CD4-positive, alpha-beta T cell treated with Interleukin-1 beta for 1 hour (primary cell): ENCODE measurements at places on chromosomes 2 and 18.

DNA sequence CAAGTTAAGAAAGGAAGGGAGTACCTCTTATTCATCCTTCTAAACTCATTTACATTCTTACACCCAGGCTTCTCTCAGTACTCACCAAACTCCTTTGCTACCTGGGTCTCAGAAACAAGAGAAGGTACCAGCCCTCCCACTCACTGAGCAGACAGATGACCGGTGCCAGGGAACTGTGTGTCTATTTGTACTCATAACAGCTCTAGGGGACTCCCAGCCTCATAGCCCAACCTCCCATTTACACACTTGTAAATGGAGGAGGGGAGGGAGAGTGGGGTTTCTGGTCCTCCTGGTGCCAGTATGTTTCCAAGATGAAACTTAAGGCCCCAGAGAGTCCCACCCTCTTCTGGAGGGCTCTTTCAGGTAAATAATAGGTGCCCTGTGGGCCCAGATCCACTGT, 42.8 kb upstream of the SIGLEC15 start:
- DNase-seq: no peak

DNA sequence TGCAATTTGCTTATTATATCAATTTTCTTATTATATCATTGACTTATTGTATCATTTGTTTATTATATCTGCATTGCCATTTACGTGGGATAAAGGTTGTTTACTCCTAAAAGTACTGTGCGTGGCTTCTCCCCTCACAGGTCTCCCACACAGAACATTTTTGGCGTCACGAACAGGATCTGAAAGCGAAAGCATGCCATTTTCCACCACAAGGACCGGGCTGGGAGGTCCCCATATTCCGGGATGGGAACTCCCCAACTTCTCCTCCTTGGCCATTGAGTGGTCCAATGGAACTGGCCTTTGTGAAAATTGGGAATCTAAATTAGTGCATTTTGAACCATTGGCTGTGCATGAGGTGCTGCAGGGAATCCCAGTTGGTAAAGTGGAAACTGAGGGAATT, 4.8 kb upstream of the DSG2 start:
- no peak for DNase-seq

DNA sequence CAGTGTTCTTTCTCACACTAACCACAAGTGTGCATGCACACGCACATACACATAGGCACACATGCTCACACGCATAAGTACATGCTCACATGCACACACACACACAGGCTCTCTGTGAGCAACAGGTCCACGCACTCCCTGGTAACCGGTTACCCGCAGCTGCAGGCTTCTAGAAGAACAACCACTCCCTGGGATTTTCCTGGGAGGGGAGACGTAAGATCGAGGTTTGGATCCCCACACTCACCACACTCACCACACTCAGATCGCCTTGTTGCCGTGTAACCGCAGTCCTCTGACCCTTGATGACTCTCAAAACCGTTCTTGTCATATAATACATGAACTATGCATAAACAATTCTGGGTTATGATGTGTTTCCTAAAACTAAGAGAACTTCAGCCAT, 42.2 kb downstream of the TTC32 start:
- no peak for DNase-seq

GRCh38 chr2:96236882-96237281, 28.3 kb upstream of the STARD7 start:
- DNase-seq: no peak

- DNase-seq: no peak
Observed at GRCh38 chr18:46721331-46721730, 35.5 kb downstream of the ST8SIA5 start.

DNA sequence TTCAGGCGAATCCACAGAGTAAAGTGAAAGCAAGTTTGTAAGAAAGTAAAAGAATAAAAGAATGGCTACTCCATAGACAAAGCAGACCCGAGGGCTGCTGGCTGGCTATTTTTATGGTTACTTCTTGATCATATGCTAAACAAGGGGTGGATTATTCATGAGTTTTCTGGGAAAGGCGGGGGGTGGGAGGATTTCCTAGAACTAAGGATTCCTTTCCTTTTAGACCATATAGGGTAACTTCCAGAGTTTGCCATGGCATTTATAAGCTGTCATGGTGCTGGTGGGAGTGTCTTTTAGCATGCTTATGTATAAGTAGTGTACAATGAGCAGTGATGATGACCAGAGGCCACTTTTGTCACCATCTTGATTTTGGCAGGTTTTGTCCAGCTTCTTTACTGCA, 59.8 kb downstream of the SLC4A3 start:
- DNase-seq: no peak

GRCh38 chr2:211141646-211142045, 585.2 kb downstream of the CPS1 start:
- no peak for DNase-seq

DNA sequence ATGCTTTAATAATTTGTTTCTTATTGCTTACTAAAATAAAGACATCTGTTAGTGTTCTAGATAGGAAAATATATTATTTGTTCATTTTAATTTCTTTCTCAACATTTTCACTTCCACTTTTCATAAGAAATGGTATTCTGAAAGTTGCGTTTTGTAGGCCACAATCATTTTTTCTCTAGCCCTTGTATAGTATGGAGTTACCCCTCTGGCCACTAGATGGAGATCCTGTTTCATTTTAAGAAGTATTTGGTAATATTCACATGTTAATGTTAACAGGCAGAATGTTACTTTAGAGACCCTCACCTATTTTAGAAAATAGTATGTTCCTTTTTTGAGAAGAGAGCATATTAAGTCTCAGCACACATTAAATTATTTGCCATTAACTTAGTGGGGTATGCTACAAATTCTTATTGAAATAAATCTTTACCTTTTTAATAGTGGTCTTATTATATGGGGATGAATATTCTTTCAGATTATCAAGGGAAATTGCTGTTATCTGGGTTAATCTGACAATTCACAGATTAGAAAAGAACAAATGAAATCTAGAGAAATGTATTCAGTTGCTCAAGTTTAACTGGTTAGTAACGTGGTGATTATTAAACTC, 73.9 kb upstream of the TTC27 start:
- peak; percentile 45 for DNase-seq

- DNase-seq: peak; percentile 32
Observed at GRCh38 chr2:42047488-42048298, at the start of gene PKDCC. PKDCC (plus strand) TSS chr2:42048021; CDS start chr2:42048200, 179 bp downstream.

- DNase-seq: no peak
Observed at GRCh38 chr2:221750316-221750715, 178.2 kb upstream of the EPHA4 start.

GRCh38 chr2:142668420-142668819, 209.0 kb upstream of the KYNU start:
- no peak for DNase-seq

DNA sequence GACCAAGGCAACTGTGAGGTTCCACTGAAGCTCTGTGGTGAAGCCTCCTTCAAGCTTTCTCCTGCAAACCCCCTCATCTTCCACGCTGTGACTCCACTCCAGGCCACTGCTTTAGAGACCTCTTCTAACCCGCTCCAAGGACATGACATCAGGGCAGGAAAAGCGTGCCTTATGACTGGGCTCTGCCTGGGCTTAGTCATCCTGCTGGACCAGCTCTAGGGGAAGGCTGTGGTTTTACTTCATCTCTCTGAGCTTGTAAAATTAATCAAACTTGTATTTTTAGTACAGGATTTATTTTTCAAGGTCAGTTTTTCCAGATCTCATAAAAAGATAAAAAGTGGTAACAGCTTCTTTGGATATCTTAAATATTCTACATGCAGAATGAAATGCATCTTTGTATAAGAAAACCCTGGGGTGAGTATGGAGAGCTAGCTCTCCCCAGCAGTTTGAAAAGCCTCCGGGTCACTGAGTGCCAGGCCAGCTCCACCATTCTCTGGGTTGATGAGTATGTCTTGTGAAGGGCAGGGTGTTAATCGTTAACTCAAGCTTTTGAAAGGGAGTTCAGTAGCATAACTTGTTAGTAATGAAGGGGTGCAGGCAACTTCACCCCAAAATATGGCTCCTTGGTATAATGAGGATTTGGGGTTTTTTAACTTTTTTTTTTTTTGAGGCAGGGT, 33.1 kb upstream of the YPEL5 start:
- no peak for DNase-seq

DNA sequence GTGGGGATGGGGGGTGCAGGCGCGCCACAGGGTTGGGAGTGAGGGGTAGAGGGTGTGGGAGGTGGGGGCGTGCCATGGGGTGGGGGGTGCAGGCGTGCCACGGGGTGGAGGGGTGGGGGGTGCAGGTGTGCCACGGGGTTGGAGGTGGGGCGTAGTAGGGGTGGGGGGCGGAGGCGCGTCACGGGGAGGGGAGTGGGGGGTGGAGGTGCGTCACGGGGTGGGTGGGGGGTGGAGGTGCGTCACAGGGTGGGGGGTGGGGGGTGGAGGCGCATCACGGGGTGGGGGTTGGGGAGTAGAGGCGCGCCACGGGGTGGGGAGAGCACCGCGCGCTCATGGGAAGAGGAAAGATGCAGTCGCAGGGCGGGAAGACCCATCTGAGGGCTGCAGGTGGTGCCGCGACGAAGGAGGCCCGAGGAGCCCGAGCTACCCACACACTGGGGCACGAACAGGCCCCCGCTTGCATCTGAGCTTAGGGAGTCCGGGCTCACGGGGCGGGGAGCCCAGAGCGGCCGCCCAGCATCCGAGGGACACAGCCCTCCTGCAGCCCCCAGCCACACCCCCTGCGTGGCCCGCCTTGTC, 37.5 kb downstream of the SNED1 start:
- no peak for DNase-seq

DNA sequence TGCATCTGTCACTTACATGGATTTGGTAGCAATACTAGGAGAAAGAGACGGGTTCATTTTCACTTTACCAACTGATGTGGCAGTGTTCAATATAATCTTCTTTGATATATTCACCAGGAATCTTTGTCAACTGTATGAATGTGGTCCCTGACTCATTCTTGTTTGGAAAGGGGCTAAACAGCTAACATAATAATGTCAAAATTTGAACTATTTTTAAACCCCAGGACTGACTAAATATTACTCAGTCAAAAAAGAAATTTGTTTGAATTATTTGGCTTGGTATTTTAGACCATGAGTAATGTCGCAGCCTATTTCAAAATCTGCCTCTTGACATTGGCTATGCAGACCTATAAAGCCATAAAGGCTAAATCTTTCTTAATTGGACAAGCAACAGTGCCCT, 413.7 kb upstream of the RGPD4 start:
- DNase-seq: no peak

- no peak for DNase-seq
Observed at GRCh38 chr2:14516844-14517243, 115.7 kb upstream of the LRATD1 start.

GRCh38 chr2:235908826-235909225, 259.4 kb downstream of the GBX2 start:
- DNase-seq: no peak

DNA sequence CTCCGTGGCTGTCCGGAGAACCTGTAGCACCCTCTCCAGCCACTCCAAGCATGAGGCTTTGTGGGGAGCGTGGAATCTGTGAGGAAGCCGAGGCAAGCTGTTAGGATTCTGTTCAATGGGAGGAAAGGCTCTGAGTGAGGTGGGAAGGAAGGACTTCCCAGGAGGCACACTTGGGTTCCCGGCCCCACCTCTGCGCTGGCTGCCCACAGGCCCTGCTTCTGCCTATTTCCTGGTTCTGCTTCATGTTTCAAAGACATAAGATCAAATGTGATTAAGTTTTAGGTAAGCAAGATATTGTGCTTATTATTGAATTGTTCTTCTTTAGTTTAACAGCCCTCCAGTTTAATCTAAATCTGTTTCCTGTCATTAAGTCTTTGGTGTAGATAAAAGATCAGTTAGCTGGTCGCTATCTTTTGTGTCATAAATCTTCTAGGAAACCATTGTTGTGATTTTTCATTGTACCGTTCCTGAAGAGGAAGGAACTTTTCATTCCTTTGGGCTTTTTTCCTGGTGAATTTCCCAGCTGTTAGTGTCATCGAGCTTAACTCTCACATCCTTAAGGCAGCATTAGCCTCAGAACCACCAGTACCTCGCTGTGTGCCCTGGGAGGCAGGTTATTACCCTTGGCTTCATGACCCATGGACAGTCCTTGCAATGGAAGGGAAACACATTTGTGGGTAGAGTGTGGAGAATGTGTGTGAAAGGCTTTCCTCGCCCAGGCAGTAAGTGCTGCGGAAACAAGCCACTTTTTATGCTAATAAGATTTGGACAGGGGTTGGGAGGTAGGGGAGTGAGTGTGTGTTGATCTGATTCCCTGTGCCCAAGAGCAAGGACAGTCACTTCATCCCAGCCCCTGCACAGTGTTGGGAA, 61.9 kb upstream of the ALPP start:
- DNase-seq: no peak

DNA sequence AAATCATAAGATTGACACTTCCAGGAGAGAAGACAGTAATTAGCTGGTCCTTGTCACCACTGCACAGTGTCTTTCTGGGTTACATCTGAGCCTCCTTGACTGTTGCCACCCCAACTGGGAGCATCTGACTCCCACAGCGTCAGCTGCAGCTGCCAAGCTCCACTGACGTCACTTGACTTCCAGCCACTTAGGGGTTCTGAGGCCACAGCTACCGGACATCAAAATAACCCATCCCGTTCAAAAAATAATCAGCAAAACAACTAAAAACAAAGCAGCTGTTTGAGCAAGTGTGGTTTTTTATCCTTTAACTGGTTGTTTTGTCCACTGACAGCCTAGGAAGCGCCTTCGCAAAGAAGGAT, 206.5 kb upstream of the AGAP1 start:
- DNase-seq: no peak

- no peak for DNase-seq
Observed at GRCh38 chr2:187519419-187520120, 34.7 kb downstream of the TFPI start.

GRCh38 chr2:120587279-120587996, 148.2 kb upstream of the GLI2 start:
- no peak for DNase-seq

- DNase-seq: no peak
Observed at GRCh38 chr2:238380785-238381184, 45.9 kb upstream of the ASB1 start.

DNA sequence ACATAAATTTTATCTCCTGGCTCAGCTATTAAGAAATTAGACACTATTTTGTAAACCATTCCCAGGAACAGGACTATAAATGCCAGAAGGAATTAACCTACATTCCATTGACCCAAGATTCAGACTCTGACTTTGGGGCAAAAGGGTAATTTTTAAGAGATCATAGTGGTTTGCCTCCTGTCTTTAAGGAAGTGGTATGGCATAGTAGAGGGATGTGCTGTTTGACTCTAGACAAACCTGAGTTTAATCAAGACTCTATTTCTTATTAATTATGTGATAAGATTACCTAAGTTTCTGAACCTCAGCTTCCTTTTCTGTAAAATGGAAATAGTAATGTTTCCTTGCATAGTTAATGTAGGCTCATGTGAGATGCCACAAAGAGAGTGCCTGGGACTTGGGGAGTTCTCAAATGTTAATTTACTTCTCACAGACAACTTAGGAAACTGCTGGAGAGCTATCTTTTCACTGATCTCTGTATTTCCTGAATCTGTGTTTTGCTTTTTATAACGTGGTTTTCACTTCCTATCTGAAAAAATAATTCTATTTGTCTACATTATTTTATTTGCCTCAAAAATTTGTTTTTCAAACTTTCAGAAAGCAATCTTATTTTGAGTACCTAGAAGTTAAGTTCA, 11.9 kb upstream of the SLC40A1 start:
- no peak for DNase-seq
